ENCODE measurements at places on chromosomes 12 and 14.
A peak's percentile ranks its signal among the peaks of the same experiment; 100 is the strongest.

- DNase-seq: no peak
- H3K36me3 ChIP-seq: peaks cover 19% of the 10 kb centered on the region
- H3K27me3 ChIP-seq: no peaks in the 10 kb centered on the region
- no peaks in the 10 kb centered on the region for H3K4me1 ChIP-seq
Measured at GRCh38 chr12:122354958-122355641, 67.4 kb downstream of the CLIP1 start.

- no peaks in the 10 kb centered on the region for H3K27me3 ChIP-seq
- no peak overlapping the region for H3K27ac ChIP-seq
- H3K36me3 ChIP-seq: no peaks in the 10 kb centered on the region
- DNase-seq: no peak
Measured at GRCh38 chr12:113202300-113203075, 17.0 kb downstream of the RITA1 start.

DNA sequence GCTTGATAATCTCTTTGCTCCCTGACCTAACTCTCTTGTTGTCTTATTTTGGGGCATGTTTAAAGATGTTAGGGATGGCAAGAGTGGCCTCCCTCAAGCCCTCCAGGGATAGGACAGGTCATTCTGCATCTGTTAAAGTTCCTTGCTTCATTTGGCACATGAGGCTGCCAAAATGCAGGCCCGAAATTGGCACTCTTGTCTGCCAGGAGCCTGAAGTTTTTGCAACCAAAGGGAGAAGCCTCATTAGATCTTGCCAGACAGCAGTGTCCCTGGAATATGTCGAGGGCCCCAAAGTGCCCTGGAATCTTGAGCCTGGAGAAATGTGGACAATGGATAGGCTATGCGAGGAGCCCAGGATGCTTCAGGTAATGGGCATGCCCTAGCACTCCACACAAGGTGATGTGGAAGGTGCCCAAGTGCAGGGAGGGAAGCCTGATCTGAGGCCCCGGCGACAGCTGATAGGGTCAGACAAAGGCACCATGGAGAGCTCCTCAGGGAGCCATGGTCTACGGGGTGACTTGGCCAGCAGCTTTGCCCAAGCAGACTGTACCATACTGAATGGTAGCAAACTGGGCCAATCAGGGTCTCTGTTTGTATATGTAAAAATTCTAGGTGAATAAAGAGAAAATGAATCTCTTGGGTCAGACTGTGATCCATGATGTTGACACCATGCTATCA is 173.0 kb upstream of the WSCD2 start:
- H3K36me3 ChIP-seq: no peaks in the 10 kb centered on the region
- no peak overlapping the region for H3K27ac ChIP-seq
- DNase-seq: no peak

DNA sequence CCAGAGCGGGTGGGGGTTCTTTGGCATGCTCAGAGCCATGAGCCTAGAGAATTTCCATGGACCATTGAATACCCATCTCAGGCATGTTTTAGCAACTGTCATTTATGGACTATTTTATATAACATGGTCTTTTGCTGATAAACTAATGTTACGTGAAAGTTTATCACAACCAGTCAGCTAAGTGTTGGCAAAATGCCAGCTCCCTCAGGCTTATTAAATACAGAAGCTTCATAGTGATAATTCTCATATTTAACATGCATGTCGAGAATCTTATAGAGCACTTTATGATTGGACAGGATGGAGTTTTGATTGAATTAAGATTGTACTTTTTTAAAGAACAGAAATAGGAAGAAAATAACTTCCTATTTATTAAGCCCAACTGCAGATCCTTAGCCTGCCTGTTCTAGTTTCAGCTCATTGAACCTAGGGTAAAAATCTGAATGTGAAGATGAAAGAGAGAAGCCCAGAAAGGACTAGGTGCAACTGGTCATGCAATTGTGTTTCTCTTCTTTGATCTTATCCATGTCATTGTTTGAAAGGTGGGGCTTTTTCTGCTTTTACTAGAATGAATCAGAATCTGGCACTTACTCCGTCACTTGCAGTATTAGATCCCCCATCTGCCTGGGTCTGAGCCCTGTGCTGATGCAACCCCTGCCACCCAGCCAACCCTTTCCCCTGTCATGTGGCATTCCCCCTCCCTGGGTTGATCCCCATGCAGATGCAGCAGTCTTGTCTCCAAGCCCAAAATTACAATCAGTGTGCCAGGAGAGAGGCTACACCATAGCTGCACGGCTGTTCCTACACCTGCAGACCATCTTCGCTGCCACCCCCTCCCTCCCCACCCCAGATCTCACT is 134.6 kb upstream of the EVL start:
- H3K36me3 ChIP-seq: peaks cover 2% of the 10 kb centered on the region
- no peak for DNase-seq
- no peak overlapping the region for H3K4me3 ChIP-seq
- H3K27me3 ChIP-seq: peaks cover 12% of the 10 kb centered on the region

DNA sequence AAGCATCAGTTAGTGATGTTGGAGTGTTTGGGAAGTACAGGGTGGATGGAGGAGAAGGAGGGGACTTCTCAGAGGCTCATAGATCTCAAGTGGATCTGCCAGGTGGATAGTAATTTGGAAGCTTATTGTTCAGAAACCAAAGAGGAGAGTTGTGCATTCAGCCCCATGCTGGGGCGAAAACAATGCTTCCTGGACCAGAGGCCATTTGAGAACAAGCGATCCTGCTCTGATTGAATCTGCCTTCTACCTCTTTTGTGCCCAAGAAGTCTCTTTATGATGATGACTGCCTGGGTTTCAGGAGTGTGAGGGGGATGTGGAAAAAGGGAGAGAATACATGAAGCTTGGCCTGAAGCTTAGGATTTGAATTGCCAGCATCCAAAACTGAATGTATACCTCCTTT is 110.8 kb upstream of the SRRM4 start:
- H3K27me3 ChIP-seq: peaks cover 4% of the 10 kb centered on the region
- no peak overlapping the region for H3K4me3 ChIP-seq
- no peaks in the 10 kb centered on the region for H3K4me1 ChIP-seq
- no peaks in the 10 kb centered on the region for H3K36me3 ChIP-seq

DNA sequence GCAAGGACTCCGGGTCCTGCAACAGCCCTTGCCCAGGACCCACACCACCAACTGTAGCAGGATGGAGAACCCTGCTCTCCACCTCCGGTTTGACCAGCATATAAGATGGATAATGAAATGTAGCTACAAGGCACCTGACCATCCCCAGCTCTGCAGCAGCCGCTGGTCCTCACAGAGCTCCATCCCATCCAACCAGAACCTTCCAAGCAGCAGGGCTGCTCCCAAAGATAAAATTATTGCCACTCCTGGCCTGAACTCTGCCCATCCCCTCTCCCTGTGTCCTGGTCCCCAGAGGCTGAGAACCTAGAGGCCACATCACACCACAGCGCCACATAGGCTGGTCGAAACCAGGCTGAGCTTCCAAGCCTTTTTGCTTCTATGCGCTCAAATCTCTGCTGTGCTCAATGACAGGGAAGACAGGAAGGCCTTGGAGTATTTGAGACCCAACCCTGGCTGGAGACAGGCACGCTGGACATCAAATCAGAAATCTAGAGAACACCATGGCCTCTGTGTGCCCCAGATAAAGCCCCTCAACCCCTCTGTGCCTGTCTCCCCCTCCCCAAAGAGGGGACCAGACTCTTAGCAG is 4.2 kb downstream of the CDK2AP1 start:
- no peaks in the 10 kb centered on the region for H3K27me3 ChIP-seq
- no peaks in the 10 kb centered on the region for H3K36me3 ChIP-seq
- H3K4me3 ChIP-seq: no peak overlapping the region
- no peak overlapping the region for H3K27ac ChIP-seq
- no peak for DNase-seq

DNA sequence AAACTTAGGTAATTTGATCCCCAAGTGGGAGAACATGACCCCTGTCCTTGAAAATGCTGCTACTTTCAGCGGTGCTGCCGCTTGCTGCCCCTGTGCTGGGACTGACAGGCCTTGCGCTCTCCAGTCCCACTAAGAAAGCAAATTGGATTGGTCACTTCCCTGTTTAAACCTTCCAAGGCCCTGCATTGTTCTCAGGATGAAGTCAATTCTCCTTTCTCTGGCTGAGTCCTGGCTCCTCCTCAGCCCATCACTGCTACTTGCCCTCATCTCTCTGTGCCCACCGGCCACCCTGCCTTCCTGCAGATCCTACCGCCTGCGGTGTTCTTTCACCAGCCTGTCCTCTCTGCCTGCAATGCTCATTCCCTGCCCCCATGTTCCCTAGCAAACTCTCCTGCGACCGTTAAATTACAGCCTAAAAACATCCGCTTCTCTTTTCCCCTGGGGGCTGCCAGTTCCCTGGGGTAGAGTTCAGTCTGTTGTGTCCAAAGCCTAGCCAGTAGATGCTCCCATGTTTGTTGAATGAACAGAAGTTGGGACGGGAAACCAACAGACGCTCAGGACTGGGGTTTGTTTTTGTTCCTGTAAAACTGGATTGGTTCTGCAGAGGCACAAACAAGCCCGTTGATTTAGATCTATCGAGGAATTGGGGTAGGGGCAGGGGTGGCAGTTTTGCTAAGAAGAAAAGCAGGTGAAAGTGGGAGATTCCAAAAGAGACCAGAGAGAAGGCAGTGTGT is 127.3 kb upstream of the HIF1A start:
- H3K4me1 ChIP-seq: peaks cover 48% of the 10 kb centered on the region
- DNase-seq: peak; percentile 8
- peak overlapping the region; percentile 72 for H3K4me3 ChIP-seq
- no peaks in the 10 kb centered on the region for H3K36me3 ChIP-seq
- H3K27ac ChIP-seq: peak overlapping the region; percentile 96

- no peak overlapping the region for H3K27ac ChIP-seq
- peaks cover 12% of the 10 kb centered on the region for H3K27me3 ChIP-seq
- H3K36me3 ChIP-seq: no peaks in the 10 kb centered on the region
- H3K4me1 ChIP-seq: no peaks in the 10 kb centered on the region
Measured at GRCh38 chr14:104115131-104115600, 23.2 kb upstream of the KIF26A start.

GRCh38 chr12:82688035-82688501 is 1.4 kb downstream of the TMTC2 start:
- H3K4me3 ChIP-seq: peak overlapping the region; percentile 97
- H3K36me3 ChIP-seq: no peaks in the 10 kb centered on the region
- DNase-seq: no peak
- peaks cover 2% of the 10 kb centered on the region for H3K27me3 ChIP-seq
- H3K4me1 ChIP-seq: peaks cover 11% of the 10 kb centered on the region
- peak overlapping the region; percentile 84 for H3K27ac ChIP-seq

- no peak overlapping the region for H3K4me3 ChIP-seq
- DNase-seq: no peak
- peaks cover 8% of the 10 kb centered on the region for H3K27me3 ChIP-seq
- H3K36me3 ChIP-seq: no peaks in the 10 kb centered on the region
Measured at GRCh38 chr14:72169521-72169920, 237.3 kb downstream of the RGS6 start.

DNA sequence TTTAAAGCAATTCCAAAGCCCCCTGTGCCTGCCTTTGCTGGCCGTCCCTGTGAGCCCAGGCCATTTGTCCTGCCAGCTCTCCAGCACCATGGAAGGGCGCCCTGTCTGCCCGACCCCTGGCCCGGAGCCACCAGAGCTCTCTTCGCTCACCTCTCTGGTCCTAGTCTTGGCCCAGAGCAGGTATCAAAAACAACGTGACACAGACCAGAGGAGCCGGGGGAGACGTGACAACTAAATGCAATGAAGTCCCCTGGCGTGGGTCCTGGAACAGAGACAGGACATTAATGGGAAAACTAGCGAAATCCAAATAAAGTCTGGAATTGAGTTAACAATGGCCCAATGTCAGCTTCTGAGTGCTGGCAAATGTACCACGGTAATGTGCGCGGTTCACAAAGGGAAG is 83.2 kb upstream of the DIO3 start:
- no peak for DNase-seq
- no peak overlapping the region for H3K27ac ChIP-seq
- H3K36me3 ChIP-seq: no peaks in the 10 kb centered on the region
- H3K4me1 ChIP-seq: no peaks in the 10 kb centered on the region
- H3K27me3 ChIP-seq: peaks cover 6% of the 10 kb centered on the region
- no peak overlapping the region for H3K4me3 ChIP-seq

- no peaks in the 10 kb centered on the region for H3K4me1 ChIP-seq
- DNase-seq: no peak
- H3K36me3 ChIP-seq: no peaks in the 10 kb centered on the region
- peaks cover 3% of the 10 kb centered on the region for H3K27me3 ChIP-seq
- no peak overlapping the region for H3K4me3 ChIP-seq
Measured at GRCh38 chr12:3032770-3033538, 44.2 kb upstream of the TSPAN9 start.

DNA sequence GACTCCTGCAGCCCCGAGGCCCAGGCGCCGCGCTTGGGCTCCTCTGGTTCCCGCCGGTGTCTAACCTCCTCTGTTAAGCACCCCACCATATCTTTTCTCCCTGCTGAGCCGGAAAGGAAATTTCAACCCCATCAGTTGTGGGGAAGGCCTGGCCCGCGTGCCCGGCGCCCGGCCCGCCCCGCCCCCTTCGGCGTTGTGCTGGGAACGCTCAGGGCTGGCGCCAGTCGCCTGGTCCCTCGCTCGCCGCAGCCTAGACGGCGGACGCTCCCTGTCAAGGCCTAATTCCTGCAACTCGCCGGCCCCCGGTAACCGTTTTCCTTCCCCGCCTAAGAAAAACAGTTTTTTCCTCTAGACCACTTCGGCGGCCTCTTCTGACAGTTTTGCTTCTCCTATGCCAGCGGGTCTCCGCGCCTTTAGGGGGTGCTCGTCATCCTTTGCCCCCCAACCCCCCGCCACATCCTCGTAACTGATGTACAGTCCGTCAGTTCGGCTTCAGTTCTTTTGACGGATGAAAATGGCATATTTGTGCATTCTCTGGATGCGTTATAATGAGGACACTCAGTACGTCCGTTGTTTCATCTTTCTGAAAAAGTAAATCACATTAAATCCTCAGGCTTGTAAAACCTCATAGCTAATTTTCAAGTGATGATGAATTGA is 506 bp upstream of the NAP1L1 start:
- peaks cover 6% of the 10 kb centered on the region for H3K36me3 ChIP-seq
- H3K27ac ChIP-seq: peak overlapping the region; percentile 97
- no peak for DNase-seq
- peaks cover 37% of the 10 kb centered on the region for H3K4me1 ChIP-seq

GRCh38 chr12:24133384-24133783 is 183.9 kb upstream of the SOX5 start:
- no peak for DNase-seq
- H3K36me3 ChIP-seq: no peaks in the 10 kb centered on the region
- peaks cover 1% of the 10 kb centered on the region for H3K27me3 ChIP-seq
- no peak overlapping the region for H3K27ac ChIP-seq
- H3K4me1 ChIP-seq: peaks cover 3% of the 10 kb centered on the region

- no peak overlapping the region for H3K4me3 ChIP-seq
- no peaks in the 10 kb centered on the region for H3K27me3 ChIP-seq
- peaks cover 17% of the 10 kb centered on the region for H3K36me3 ChIP-seq
Measured at GRCh38 chr12:96241846-96242256, 47.7 kb downstream of the ELK3 start.

- H3K27ac ChIP-seq: no peak overlapping the region
- H3K36me3 ChIP-seq: no peaks in the 10 kb centered on the region
- peaks cover 10% of the 10 kb centered on the region for H3K4me1 ChIP-seq
- no peak for DNase-seq
Measured at GRCh38 chr12:50224026-50224692, 57.0 kb upstream of the CERS5 start.
